Germinal center (tissue), 1 donor: ENCODE measurements at places on chromosomes 3 and 15.

- DNase-seq: no peak
These were observed 166.0 kb downstream of the ABHD5 start for GRCh38 chr3:43856761-43857160.

DNA sequence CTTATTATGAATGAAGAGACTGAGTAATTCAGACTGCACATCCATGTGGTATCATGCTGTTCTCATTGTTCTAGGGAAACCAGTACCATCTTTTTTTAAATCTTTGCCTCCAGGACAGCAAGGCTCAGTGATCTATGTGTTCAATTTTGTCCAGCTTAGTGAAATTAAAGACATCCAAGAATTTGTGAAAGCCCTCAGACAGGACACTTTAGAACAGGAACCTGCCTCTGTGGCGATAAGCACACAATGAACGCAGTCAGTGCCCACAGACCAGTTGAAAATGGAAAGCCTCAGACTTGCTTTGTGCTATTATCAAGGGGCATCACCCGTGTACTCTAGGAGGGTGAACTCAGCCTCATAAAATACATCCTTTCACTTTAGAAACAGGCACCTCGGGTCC lies 20.1 kb downstream of the EID1 start:
- DNase-seq: no peak

- peak; percentile 95 for DNase-seq
These were observed at the start of gene NFKBIZ for GRCh38 chr3:101848754-101849713. NFKBIZ (plus strand) TSS chr3:101849514; CDS start chr3:101849629, 115 bp downstream.

GRCh38 chr3:189871418-189871817 lies 240.2 kb downstream of the TP63 start:
- DNase-seq: no peak

DNA sequence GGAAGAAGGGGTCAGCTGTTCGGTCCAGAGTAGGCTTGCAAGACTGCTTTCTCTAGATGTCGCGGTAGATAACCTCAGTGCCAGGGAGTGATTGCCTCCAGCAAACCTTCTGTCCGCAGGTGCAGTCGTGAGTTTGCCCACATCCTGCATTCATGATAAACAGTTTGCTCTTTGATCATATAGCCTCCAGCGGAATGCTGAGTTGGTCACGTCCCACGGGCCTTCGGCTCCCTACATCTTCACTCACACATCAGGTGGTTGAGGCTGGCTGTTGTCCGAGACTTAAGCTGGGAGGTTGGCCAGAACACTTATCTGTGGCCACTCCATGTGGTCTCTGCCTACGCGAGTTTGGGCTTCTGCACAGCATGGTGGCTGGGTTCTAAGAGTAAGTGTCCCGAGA lies 62.1 kb upstream of the NR2C2 start:
- no peak for DNase-seq
